ENCODE measurements at places on chromosomes 5 and 9.

DNA sequence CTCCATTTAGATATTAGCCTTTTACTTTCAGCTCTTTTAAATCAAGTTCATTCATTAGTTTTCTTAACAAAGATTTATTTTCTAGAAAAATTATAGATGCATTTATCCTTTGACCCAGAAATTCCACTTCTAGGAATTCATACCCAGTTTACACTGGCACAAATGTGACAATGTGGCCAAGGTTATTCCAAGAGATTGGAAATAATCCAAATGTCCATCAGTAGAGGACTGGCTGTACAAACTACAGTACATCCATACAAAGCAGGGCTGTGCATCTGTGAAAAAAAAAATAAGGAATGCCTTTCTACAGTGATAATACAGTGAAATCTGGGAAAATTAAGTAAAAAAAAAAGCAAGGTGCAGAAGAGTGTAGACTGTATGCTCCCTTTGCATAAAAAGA is 149.2 kb downstream of the GABBR2 start:
- no peak for DNase-seq

- DNase-seq = no peak
Observed at GRCh38 chr5:170104710-170105109, 987 bp upstream of the FOXI1 start.

DNA sequence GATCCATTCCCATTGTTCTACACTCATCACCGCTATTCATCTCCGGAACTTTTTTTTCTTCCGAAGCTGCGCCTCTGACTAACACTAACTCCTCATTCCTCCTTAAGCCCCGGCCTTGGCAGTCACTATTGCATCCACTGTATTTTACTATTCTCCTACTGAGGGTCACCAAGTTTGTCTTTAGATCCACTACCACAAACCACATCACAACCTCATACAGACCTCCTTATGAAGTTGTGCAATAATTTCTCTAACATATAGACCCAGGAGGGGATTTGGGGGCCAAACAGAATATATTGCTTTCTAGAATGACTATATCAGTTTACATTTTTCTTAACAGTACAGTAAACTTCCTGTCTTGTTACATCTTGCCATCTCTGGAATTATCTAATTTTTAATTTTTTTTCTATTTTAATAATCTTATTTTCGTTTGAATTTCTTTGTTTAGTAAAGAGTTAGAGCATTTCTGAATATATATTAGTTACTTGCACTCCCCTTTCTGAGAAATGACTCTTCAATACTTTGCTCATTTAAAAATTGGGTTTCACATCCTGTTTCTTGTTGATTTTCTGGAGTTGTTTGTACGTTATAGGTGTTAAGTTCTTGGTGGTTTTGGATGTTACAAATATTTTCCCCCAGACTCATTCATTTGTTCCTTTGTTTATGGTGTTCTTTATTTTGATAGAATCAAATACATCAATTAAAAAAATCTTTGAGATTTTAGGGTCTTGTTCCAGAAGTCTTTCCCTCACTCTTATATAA is 37.1 kb downstream of the DMRT2 start:
- no peak for DNase-seq

GRCh38 chr9:79256691-79257213 is 315.0 kb upstream of the TLE4 start:
- peak; percentile 99 for DNase-seq

- DNase-seq = no peak
Observed at GRCh38 chr9:108083796-108084352, 594.3 kb upstream of the KLF4 start.

DNA sequence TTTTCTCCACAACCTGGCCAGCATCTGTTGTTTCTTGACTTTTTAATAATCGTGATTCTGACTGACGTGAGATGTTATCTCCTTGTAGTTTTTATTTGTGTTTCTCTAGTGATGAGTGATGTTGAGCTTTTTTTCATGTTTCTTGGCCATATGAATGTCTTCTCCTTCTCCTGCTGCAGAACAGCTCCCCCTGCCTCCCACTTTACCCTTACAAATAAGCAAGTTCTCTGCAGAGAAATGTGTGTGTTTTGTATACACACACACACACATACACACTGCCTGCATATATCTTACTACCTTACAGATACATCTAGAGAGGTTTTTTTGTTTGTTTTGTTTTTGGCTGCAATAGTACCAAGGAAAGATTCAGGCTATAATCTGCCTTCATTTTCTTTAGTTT is 88.7 kb upstream of the PHF24 start:
- peak; percentile 11 for DNase-seq

DNA sequence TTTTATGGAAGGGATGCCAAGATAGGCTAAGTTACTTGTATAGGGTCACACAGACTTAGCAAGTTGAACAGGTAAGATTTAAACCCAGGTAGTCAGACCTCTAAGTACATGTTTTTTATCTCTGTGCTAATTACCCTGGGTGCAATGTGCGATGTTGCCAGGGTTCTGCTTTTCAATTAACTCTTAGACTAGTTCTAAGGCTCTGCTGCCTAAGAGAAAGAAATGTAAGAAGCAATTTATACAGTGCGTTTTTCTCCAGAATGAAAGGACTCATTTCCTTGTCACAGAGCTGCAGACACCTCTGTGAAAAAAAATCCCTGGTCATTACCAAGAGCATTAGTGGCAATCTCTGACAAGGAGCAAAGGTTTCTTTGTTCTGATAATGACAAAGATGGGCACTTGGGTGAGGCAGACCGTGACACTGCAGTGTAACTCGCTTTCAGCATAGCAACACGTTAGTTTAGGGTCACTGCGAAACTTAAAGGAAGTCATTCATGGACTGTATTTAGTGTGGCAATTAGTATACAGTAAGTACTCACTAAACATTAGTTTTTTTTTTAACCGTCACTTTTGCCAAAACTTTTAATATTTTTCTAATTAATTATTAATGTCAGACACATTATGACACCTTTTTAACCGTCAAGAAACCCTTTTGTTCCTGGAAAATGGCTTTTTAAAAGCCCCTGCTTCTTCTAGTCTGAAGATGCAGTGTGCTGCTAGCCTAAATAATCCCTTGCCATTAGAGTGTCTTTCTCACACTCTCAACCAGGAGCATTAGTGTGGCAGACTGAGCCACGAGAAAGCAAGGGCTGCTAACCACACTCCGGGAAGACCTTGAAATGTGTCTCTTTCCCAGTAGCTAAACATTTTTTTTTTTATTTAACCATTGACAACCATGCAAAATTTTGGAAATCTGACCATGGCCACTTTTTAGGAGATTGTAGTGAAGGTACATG is 520.0 kb upstream of the C9orf72 start:
- no peak for DNase-seq

- no peak for DNase-seq
Observed at GRCh38 chr9:96867079-96867804, 12.9 kb upstream of the ZNF782 start.

DNA sequence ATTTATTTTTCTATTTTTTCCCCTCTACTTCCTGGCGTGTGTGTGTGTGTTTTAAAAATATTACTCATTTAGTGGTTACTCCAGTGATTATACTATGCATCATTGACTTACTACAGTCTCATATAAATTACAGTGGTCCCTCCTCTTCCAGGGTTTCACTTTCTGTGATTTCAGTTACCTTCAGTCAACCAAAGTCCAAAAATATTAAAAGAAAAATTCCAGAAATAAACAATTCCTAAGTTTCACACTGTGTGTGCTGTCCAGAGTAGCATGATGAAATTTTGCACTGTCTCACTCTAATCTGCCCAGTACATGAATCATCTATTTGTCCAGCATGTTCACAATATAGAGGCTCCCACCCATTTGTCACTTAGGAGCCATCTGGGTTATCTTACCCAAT is 47.4 kb upstream of the CCDC112 start:
- peak; percentile 55 for DNase-seq

GRCh38 chr5:84438456-84438855 is 53.8 kb upstream of the EDIL3 start:
- peak; percentile 17 for DNase-seq

- DNase-seq = peak; percentile 38
Observed at GRCh38 chr5:94402096-94402495, 216.3 kb downstream of the KIAA0825 start.

DNA sequence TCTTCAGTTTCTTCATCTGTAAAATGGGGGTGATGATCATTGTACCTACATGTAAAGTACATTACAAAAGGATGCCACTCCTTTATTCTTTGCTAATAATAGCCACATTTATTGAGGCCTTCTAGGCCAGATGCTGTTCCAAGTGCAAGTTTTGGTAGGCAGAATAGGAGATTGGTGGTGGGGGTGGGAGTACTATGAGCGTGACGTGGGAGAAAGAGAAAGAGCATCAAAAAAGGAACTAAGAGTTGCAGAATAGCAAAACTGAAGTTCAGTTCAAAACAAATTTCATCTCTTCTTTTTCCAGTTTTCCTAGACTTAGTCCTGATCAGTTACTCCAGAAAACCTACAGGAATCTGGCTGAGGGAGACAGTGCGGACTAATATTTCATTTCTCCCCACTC is 174.1 kb downstream of the SNX18 start:
- no peak for DNase-seq

DNA sequence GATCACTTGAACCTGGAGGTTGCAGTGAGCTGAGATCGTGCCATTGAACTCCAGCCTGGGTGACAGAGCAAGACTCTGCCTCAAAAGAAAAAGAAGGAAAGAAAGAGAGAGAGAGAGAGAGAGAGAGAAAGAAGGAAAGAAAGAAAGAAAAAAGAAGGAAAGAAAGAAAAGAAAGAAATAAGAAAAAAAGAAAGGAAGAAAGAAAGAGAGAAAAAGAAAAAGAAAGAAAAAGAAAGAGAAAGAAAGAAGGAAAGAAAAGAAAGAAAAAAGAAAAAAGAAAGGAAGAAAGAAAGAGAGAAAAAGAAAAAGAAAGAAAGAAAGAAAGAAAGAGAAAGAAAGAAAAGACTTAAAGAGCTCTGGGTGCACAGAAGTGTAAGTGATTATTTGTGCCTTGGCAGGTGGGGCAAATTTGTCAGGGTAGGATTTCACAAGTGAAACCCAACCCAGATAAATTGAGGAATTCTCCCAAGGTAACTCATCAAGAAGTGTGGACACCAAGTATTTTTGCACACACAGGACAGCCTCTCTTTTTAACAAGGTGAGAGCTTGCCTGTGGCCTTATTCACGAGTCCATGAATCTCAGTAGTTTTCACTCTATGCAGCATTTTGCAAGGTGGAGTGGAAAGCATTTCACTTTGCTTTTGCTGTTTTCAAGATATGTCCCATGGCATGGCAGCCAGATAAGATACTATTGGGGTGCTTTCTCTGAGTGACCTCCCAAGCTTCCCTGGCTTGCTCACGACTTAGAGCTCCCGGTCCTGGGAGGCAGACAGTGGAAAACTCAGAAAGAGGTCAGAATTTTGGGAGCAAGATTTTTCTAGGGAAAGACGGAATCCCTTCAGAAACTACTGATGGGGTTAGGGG is 57.8 kb downstream of the C9orf153 start:
- no peak for DNase-seq

DNA sequence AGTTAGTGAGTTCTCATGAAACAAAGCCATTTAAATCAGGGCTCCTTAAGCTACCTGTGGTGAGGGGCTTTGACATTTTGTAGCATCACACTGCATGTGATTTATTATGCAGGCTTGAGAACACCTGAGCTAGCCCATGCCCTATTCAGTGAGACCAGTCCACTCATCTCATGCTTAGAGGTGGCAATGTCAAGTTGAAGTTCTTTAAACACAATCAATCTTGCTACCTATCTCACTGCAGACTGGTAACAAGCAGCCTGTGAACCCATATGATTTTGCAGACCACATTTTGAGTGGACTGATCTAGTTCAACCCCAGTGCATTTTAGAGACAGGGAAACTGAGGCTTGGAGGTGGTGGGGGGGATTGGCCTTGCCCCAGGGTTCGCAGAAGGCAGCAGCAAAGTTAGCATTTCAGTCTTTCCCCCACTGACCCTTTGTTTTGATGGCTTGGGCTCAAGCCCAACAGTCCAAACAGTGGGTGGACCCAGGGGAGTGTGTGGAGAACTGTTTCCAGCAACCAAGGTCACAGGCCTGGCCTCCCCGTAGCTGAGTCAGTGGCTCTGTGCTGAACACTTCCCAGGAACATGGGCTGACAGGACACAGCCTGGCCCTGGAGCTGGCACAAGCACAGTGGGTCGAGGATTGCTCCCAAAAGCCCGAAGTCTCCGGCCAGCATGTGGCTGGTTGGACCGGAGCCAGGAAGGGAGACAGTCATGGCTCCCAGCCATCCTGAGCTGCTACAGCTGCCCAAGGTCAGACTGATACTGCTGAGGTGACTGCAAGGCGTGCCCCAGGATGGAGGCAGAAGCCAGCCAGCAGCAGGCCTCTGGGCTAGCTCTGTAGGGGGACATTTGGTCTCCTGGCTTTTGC is 95.3 kb downstream of the RGS3 start:
- DNase-seq = peak; percentile 40

GRCh38 chr5:84327591-84327990 is 57.1 kb downstream of the EDIL3 start:
- no peak for DNase-seq

- peak; percentile 32 for DNase-seq
Observed at GRCh38 chr5:155080721-155081120, 67.2 kb downstream of the KIF4B start.

GRCh38 chr9:89036383-89036782 is 45.1 kb downstream of the S1PR3 start:
- peak; percentile 48 for DNase-seq

- DNase-seq = peak; percentile 36
Observed at GRCh38 chr5:170315154-170315553, 17.6 kb upstream of the LCP2 start.

GRCh38 chr9:18922161-18922885 is 110.7 kb downstream of the SAXO1 start:
- no peak for DNase-seq

DNA sequence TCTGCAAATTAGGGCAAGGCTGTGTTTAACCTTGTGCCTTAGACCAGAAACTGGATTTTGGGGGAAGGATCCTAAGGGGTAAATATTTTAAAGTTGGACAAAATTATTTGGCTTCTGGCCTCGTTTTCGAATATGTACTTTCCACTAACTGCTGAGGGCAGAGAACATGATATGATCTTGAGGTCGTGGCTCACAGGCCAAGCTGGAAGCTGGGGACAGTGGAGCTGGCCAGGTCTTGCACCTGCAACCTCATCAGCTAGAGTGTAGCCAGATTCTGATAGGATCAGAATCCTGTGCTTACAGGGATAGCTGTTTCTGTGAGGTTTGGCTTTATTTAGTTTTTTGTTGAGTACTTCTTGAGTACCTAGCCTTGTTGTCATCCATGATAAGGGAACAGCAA is 24.9 kb downstream of the MAN2A1 start:
- DNase-seq = no peak

- DNase-seq = no peak
Observed at GRCh38 chr5:8923526-8923925, 622.3 kb downstream of the SEMA5A start.

GRCh38 chr5:161960314-161960713 is 107.3 kb upstream of the GABRG2 start:
- no peak for DNase-seq

GRCh38 chr5:89005990-89006389 is 123.0 kb upstream of the MEF2C start:
- DNase-seq = no peak
